ENCODE measurements at places on chromosomes 3 and 15. TPM values are rescaled to one million over a fixed set of nuclear protein-coding genes. Genes with fewer than 3 reads are reported as not detected.

Gene FGF7
- 488 TPM for total RNA-seq

Gene GOLGA6L10
- total RNA-seq, result 0.26 TPM

GRCh38 chr3:16145176-16145575 lies 29.3 kb upstream of the GALNT15 start:
- peaks cover 4% of the 10 kb centered on the region for H3K4me1 ChIP-seq
- no peaks in the 10 kb centered on the region for H3K27me3 ChIP-seq
- no peak overlapping the region for H3K4me3 ChIP-seq
- H3K27ac ChIP-seq, result no peak overlapping the region

DNA sequence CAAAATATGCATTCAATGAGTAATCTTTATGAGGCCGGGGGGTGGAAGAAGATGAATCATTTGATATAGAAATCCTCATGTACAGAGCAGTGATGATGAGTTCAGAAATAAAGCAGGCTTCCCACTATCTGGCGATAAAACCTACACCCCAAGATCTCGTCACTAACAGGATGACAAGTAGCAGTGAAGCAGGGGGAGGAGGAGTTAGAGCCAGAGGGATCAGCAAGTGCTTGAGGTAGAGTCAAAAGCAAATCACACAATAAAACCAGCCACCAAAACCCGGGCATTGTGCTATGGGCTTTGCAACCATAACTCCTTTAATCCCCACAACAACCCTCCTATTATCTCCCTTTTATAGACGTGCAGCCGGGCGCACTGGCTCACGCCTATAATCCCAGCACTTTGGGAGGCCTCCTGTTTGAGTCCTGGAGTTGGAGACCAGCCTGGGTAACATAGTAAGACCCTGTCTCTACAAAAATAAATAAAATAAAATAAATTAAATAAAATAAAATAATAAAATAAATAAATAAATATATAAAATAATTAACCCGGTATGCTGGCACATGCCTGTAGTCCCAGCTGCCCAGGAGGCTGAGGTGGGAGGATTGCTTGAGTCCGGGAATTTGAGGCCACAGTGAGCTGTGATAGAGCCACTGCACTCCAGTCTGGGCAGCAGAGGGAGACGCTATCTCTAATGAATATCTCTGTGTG lies 53.0 kb downstream of the STARD5 start:
- no peaks in the 10 kb centered on the region for H3K36me3 ChIP-seq
- H3K4me1 ChIP-seq, result peaks cover 6% of the 10 kb centered on the region
- peaks cover 2% of the 10 kb centered on the region for H3K27me3 ChIP-seq
- no peak overlapping the region for H3K4me3 ChIP-seq

DNA sequence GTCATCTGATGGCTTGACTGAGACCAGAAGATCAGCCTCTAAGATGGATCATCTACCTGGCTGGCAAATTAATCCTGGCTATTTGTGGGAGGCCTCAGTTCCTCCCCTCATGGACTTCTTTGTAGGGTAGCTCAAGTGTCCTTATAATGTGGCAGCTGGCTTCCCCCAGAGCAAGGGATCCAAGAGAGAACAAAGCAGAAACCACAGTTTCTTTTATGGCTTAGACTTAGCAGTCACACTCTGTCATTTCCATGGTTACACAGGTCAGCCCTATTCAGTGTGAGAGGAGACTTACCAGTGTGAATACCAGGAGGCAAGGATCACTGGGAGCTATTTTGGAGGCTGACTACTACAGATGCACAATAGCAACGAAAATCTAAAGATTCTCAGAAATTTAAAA lies 15.3 kb upstream of the ARL14 start:
- H3K36me3 ChIP-seq, result no peaks in the 10 kb centered on the region
- H3K27ac ChIP-seq, result no peak overlapping the region
- no peaks in the 10 kb centered on the region for H3K27me3 ChIP-seq
- peaks cover 4% of the 10 kb centered on the region for H3K4me1 ChIP-seq

GRCh38 chr3:99929745-99930139 lies 112.1 kb downstream of the CMSS1 start:
- no peak overlapping the region for H3K4me3 ChIP-seq
- peaks cover 2% of the 10 kb centered on the region for H3K4me1 ChIP-seq
- no peaks in the 10 kb centered on the region for H3K36me3 ChIP-seq
- DNase-seq, result peak; percentile 91

Measured in fibroblast of lung (primary cell).